RPMI8226 (cell line): ENCODE measurements at places on chromosomes 7 and 10.

DNA sequence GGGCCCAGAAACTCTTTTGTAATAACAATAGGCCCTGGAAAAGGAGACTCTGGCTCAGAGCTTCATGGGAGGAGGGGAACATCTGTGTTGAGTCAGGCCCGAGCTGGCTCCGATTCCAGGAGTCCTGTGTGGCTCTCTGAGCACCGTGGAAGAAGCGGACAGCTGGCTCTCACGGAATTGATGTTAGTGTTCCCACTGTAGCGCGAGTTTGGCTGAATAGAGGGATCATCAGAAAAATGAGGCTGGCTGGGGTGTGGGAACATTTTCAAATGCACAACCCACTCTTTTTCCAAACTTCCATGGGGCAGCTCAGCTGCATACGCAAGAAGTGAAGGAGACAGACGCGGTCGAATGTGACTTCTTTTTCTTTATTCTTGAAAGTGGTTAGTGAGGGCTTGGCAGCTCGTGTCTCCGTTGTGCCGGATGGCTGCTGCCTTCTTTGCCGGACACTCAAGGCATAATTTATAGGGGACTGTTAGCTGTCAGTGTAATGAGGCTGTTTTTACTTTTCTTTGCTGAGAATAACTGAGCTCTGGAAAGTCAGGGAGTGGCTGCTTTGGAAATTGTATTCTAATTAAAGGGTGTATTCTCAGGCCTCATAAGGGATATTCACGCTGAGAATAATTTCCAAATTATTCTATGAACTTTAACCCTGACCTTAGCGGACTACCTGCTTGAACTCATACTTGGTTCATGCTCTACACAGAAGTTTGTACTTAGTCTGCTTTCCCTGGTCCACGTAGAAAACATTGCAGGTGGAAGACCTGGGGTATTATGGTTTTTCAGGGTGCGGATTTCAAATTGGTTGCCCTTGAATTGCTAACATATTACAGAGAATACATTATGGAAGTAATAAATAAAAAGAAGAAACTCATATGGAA lies 23.1 kb downstream of the MDFIC start:
- no peak for DNase-seq

DNA sequence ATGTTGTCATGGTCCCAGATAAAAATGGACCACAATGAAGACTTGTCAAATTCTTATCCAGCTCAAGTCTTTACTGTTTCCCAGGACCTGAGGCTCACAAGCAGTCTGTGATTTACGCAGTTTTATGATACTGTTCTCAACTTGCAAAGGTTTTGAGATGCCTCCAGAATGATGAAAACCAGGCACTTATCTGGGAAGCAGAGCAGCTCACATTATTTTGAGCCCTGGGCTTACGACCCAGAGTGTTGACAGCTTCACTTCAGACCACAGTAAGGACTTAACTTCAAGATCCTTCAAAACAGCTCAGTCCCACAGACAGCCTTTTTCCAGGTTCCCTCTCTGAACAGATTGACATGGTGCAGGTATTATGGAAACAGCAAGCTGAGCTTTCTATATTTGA lies 236.1 kb downstream of the RNLS start:
- DNase-seq, result no peak

GRCh38 chr10:53025172-53025711 lies 252.7 kb upstream of the MBL2 start:
- DNase-seq, result no peak

DNA sequence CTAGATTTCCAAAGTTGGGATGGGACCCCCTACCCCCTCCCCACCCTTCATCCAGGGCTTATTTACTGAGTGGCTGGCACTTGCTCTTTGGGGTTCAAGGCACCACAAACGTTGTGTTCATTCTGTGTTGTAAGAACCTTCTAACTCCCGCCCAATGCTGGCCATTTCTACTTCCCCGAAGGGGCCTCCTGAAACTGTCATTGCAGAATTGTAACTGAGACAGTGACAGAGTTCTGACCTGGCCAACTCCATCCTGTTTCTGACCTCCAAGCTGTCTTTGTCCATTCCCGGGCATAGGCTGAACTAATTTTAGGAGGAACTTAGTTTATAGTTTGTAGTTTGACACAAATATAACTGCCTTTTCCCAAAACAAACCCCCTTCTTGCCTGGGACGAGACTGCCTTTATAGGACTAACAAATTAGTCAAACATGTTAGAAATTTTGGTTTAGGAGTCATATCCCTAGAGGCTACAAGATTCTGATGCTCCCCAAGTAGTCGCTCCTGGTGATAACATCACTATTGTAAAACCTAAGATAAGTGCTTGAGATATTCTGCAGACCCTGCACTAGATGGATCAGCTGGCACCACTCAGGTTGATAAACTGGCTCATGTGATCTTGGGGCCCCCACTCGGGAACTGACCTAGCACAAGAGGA lies 34.8 kb upstream of the ZMIZ2 start:
- DNase-seq, result no peak

GRCh38 chr10:43160921-43161255 lies 22.6 kb downstream of the CSGALNACT2 start:
- DNase-seq, result no peak
